Suprapubic skin (tissue), 4 donors: ENCODE measurements at places on chromosomes 2 and 18. TPM values are rescaled to one million over a fixed set of nuclear protein-coding genes. Genes with fewer than 3 reads are reported as not detected.

- H3K27me3 ChIP-seq = no peaks in the 10 kb centered on the region
- H3K36me3 ChIP-seq = no peaks in the 10 kb centered on the region
- no peaks in the 10 kb centered on the region for H3K4me1 ChIP-seq
These were observed 13.2 kb downstream of the TXNDC2 start for GRCh38 chr18:9898792-9899549.

NLRC4 gene
- not detected for total RNA-seq

- H3K4me3 ChIP-seq = no peak overlapping the region
- H3K36me3 ChIP-seq = peaks cover 28% of the 10 kb centered on the region
- no peaks in the 10 kb centered on the region for H3K27me3 ChIP-seq
- H3K4me1 ChIP-seq = peaks cover 33% of the 10 kb centered on the region
These were observed 3.9 kb downstream of the TIMM21 start for GRCh38 chr18:74152270-74152669.

GRCh38 chr2:194062401-194062800 lies 1594.6 kb upstream of the SLC39A10 start:
- H3K4me3 ChIP-seq = no peak overlapping the region
- H3K27me3 ChIP-seq = no peaks in the 10 kb centered on the region
- no peak overlapping the region for H3K27ac ChIP-seq
- no peak for DNase-seq
- no peaks in the 10 kb centered on the region for H3K4me1 ChIP-seq

DNA sequence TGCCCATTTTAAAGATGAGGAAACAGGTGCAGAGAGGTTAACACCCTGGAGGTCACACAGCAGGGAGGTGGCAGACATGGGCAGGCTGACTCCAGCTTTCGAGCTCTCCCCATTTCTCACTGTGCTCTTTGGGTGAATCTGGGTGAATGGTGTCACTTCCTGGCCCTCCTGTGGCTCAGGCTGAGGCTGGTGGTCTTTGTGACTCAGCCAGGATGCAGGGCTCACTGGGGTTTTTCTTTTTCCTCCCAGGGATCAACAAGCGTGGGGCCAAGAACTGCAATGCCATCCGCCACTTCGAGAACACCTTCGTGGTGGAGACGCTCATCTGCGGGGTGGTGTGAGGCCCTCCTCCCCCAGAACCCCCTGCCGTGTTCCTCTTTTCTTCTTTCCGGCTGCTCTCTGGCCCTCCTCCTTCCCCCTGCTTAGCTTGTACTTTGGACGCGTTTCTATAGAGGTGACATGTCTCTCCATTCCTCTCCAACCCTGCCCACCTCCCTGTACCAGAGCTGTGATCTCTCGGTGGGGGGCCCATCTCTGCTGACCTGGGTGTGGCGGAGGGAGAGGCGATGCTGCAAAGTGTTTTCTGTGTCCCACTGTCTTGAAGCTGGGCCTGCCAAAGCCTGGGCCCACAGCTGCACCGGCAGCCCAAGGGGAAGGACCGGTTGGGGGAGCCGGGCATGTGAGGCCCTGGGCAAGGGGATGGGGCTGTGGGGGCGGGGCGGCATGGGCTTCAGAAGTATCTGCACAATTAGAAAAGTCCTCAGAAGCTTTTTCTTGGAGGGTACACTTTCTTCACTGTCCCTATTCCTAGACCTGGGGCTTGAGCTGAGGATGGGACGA lies 13.2 kb downstream of the ITM2C start:
- peak; percentile 68 for DNase-seq
- peaks cover 13% of the 10 kb centered on the region for H3K36me3 ChIP-seq
- H3K27ac ChIP-seq = no peak overlapping the region
- H3K4me1 ChIP-seq = no peaks in the 10 kb centered on the region
- H3K4me3 ChIP-seq = no peak overlapping the region
- no peaks in the 10 kb centered on the region for H3K27me3 ChIP-seq

GRCh38 chr2:118604371-118604770 lies 243.1 kb downstream of the EN1 start:
- H3K4me1 ChIP-seq = no peaks in the 10 kb centered on the region
- no peaks in the 10 kb centered on the region for H3K36me3 ChIP-seq
- no peak for DNase-seq
- no peak overlapping the region for H3K4me3 ChIP-seq

GRCh38 chr2:5150871-5151270 lies 541.3 kb upstream of the SOX11 start:
- H3K27ac ChIP-seq = no peak overlapping the region
- no peak overlapping the region for H3K4me3 ChIP-seq
- no peaks in the 10 kb centered on the region for H3K4me1 ChIP-seq
- DNase-seq = no peak
- H3K27me3 ChIP-seq = no peaks in the 10 kb centered on the region

AQP12A gene
- not detected for total RNA-seq

ATP6V1B1 gene
- 36.9 TPM for total RNA-seq

- no peak for DNase-seq
- no peaks in the 10 kb centered on the region for H3K36me3 ChIP-seq
- H3K27me3 ChIP-seq = no peaks in the 10 kb centered on the region
- H3K27ac ChIP-seq = no peak overlapping the region
These were observed 60.9 kb downstream of the KCTD1 start for GRCh38 chr18:26487437-26487836.

DNA sequence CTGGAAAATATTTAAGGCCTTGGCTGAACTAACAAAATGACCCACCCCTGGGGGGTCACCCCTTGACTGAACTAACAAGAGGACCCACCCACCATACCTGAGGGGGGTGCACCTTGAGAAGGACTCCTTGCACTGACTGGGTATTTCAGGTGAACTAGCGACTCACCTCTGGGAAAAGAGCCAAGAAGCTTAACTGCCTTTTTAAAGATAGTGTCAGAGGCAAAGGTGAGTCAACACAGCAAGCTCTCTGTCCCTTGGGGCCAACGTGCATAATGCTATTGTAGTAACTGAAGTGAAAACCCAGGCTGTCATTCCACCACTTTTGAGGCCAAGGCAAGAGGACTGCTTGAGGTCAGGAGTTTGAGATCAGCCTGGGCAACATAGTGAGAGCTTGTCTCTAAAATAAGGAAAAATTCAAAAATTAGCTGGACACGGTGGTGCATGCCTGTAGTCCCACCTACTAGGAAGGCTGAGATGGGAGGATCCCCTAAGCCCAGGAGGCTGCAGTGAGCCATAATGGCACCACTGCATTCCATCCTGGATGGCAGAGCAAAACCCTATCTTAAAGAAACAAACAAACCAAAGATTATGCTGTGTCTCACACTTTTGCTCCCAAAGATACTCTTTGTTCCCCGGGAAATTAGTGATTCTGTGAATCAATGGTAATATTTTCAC lies 36.4 kb upstream of the ZCCHC2 start:
- H3K4me3 ChIP-seq = no peak overlapping the region
- no peaks in the 10 kb centered on the region for H3K36me3 ChIP-seq
- no peak for DNase-seq
- H3K27ac ChIP-seq = peak overlapping the region; percentile 30

GALNT3 gene
- total RNA-seq = 24.0 TPM

GRCh38 chr2:75055820-75056675 lies 97.6 kb downstream of the POLE4 start:
- H3K4me1 ChIP-seq = no peaks in the 10 kb centered on the region
- no peaks in the 10 kb centered on the region for H3K27me3 ChIP-seq
- no peaks in the 10 kb centered on the region for H3K36me3 ChIP-seq
- peak overlapping the region; percentile 29 for H3K27ac ChIP-seq
- H3K4me3 ChIP-seq = no peak overlapping the region

- no peak for DNase-seq
- H3K4me1 ChIP-seq = no peaks in the 10 kb centered on the region
- H3K27me3 ChIP-seq = no peaks in the 10 kb centered on the region
- H3K36me3 ChIP-seq = no peaks in the 10 kb centered on the region
- no peak overlapping the region for H3K4me3 ChIP-seq
- no peak overlapping the region for H3K27ac ChIP-seq
These were observed 404.2 kb downstream of the STK39 start for GRCh38 chr2:167843217-167843616.

- no peaks in the 10 kb centered on the region for H3K4me1 ChIP-seq
- no peaks in the 10 kb centered on the region for H3K27me3 ChIP-seq
- H3K36me3 ChIP-seq = no peaks in the 10 kb centered on the region
- H3K27ac ChIP-seq = no peak overlapping the region
- H3K4me3 ChIP-seq = no peak overlapping the region
- DNase-seq = no peak
These were observed 67.3 kb upstream of the TNP1 start for GRCh38 chr2:216927163-216927562.

GRCh38 chr18:23648940-23649607 lies 13.6 kb downstream of the ANKRD29 start:
- H3K4me1 ChIP-seq = peaks cover 9% of the 10 kb centered on the region
- H3K4me3 ChIP-seq = no peak overlapping the region
- no peaks in the 10 kb centered on the region for H3K36me3 ChIP-seq
- H3K27ac ChIP-seq = no peak overlapping the region
- DNase-seq = no peak

ABCB6 gene
- total RNA-seq = 18.3 TPM

SOX11 gene
- not detected for total RNA-seq

GRB14 gene
- total RNA-seq = 8.4 TPM

SPP2 gene
- total RNA-seq = not detected

GRCh38 chr18:52588931-52589330 lies 248.9 kb downstream of the DCC start:
- H3K27me3 ChIP-seq = no peaks in the 10 kb centered on the region
- no peaks in the 10 kb centered on the region for H3K4me1 ChIP-seq
- no peak overlapping the region for H3K27ac ChIP-seq
- no peak overlapping the region for H3K4me3 ChIP-seq
- no peaks in the 10 kb centered on the region for H3K36me3 ChIP-seq

GRCh38 chr2:63051042-63051794 lies 588 bp downstream of the OTX1 start:
- H3K27me3 ChIP-seq = peaks cover 86% of the 10 kb centered on the region
- peaks cover 17% of the 10 kb centered on the region for H3K36me3 ChIP-seq
- DNase-seq = no peak
- H3K4me1 ChIP-seq = peaks cover 71% of the 10 kb centered on the region
- H3K4me3 ChIP-seq = peak overlapping the region; percentile 71
- H3K27ac ChIP-seq = peak overlapping the region; percentile 91

SLC30A3 gene
- not detected for total RNA-seq

GRCh38 chr2:85954590-85955458 lies 66.0 kb upstream of the ST3GAL5 start:
- H3K27me3 ChIP-seq = no peaks in the 10 kb centered on the region
- H3K4me1 ChIP-seq = peaks cover 21% of the 10 kb centered on the region
- DNase-seq = no peak
- H3K27ac ChIP-seq = peak overlapping the region; percentile 5
- no peaks in the 10 kb centered on the region for H3K36me3 ChIP-seq

GRCh38 chr2:174644406-174644805 lies 46.8 kb upstream of the WIPF1 start:
- H3K4me3 ChIP-seq = no peak overlapping the region
- H3K27ac ChIP-seq = no peak overlapping the region
- H3K4me1 ChIP-seq = no peaks in the 10 kb centered on the region
- H3K27me3 ChIP-seq = no peaks in the 10 kb centered on the region
- no peak for DNase-seq

GRCh38 chr18:50030146-50030545 lies 164.8 kb downstream of the MYO5B start:
- no peaks in the 10 kb centered on the region for H3K4me1 ChIP-seq
- no peak overlapping the region for H3K27ac ChIP-seq

- no peaks in the 10 kb centered on the region for H3K27me3 ChIP-seq
- H3K4me3 ChIP-seq = no peak overlapping the region
- DNase-seq = no peak
- H3K36me3 ChIP-seq = no peaks in the 10 kb centered on the region
- no peaks in the 10 kb centered on the region for H3K4me1 ChIP-seq
These were observed 90.4 kb upstream of the CBLN2 start for GRCh38 chr18:72634500-72634899.

IL1R1 gene
- 90.0 TPM for total RNA-seq

GRCh38 chr2:120260736-120261135 lies 8.1 kb downstream of the RALB start:
- H3K4me1 ChIP-seq = peaks cover 37% of the 10 kb centered on the region
- no peak overlapping the region for H3K27ac ChIP-seq

DNA sequence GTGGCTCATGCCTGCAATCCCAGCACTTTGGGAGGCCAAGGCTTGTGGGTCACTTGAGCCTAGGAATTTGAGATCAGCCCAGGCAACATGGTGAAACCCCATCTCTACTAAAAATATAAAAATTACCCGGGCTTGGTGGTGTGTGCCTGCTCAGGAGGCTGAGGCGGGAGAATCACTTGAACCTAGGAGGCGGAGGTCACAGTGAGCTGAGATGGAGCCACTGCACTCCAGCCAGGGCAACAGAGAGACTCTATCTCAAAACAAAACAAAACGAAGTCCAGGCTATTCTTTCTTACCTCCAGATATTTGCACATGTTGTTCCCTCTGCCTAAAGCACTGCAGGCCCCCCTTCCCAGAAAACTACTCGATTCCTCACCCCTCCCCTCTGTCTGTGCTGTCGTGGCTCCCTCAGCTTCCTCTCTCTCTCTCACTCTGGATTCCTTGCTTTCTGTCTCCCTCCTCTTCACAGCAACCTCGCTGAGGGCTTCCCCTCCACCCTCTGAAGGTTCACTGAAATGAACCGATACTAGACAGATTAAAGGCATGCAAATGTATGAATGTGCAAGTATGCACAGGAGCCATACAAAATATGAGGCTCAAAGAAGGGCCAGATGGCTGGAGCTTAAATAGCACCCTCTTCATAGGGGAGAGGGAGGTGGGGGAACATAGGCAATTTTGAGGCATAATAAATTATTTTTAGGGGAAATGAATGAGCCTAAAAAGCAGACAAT lies 18.5 kb downstream of the TMEM177 start:
- H3K4me3 ChIP-seq = no peak overlapping the region
- H3K27ac ChIP-seq = no peak overlapping the region
- no peaks in the 10 kb centered on the region for H3K36me3 ChIP-seq
- H3K4me1 ChIP-seq = peaks cover 11% of the 10 kb centered on the region

GRCh38 chr2:43139501-43139900 lies 86.9 kb downstream of the ZFP36L2 start:
- H3K27ac ChIP-seq = no peak overlapping the region
- no peak for DNase-seq
- H3K27me3 ChIP-seq = no peaks in the 10 kb centered on the region
- H3K4me1 ChIP-seq = peaks cover 18% of the 10 kb centered on the region
- H3K36me3 ChIP-seq = no peaks in the 10 kb centered on the region
- H3K4me3 ChIP-seq = no peak overlapping the region

MAP3K19 gene
- not detected for total RNA-seq

- no peak for DNase-seq
- H3K4me3 ChIP-seq = no peak overlapping the region
- no peaks in the 10 kb centered on the region for H3K4me1 ChIP-seq
These were observed 20.8 kb downstream of the SP140L start for GRCh38 chr2:230347659-230348305.

GRCh38 chr2:34492561-34493455 lies 893.7 kb upstream of the FAM98A start:
- no peaks in the 10 kb centered on the region for H3K27me3 ChIP-seq
- no peak for DNase-seq
- no peaks in the 10 kb centered on the region for H3K4me1 ChIP-seq
- no peak overlapping the region for H3K27ac ChIP-seq
- no peaks in the 10 kb centered on the region for H3K36me3 ChIP-seq

DNA sequence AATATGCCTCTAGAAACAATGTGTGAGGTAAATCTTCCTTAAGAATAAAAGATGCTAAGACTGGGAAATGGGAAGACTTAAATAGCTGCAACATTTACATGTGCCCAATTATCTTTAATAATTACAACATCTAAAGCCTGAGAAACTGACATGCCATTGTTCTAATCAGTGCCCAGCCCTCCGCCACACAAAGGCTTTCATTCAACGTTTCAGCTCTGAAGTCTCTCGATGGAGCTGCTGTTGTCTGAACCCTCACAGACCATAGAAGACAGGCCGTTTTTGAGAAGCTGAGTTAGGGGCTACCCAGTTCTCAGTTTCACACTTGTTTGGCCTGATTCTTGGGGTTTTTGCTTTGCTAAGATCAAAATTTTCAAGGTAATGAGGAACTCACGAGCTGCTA lies 315.4 kb upstream of the CHST9 start:
- no peaks in the 10 kb centered on the region for H3K36me3 ChIP-seq
- no peaks in the 10 kb centered on the region for H3K4me1 ChIP-seq
- no peaks in the 10 kb centered on the region for H3K27me3 ChIP-seq
- DNase-seq = no peak
- H3K4me3 ChIP-seq = no peak overlapping the region
